ENCODE measurements at places on chromosomes 1 and 21.

- no peak for DNase-seq
Measured at GRCh38 chr1:7356079-7356478, 415.0 kb upstream of the VAMP3 start.

GRCh38 chr1:151510614-151510956 is 602 bp upstream of the CGN start:
- no peak for DNase-seq

- no peak for DNase-seq
Measured at GRCh38 chr1:56535939-56536338, 43.4 kb downstream of the PLPP3 start.

- DNase-seq, result no peak
Measured at GRCh38 chr1:21689661-21690372, 20.7 kb upstream of the RAP1GAP start.

- no peak for DNase-seq
Measured at GRCh38 chr1:25671929-25672328, 55.3 kb downstream of the MAN1C1 start.

GRCh38 chr1:17181781-17182464 is 23.0 kb upstream of the PADI1 start:
- DNase-seq, result no peak

DNA sequence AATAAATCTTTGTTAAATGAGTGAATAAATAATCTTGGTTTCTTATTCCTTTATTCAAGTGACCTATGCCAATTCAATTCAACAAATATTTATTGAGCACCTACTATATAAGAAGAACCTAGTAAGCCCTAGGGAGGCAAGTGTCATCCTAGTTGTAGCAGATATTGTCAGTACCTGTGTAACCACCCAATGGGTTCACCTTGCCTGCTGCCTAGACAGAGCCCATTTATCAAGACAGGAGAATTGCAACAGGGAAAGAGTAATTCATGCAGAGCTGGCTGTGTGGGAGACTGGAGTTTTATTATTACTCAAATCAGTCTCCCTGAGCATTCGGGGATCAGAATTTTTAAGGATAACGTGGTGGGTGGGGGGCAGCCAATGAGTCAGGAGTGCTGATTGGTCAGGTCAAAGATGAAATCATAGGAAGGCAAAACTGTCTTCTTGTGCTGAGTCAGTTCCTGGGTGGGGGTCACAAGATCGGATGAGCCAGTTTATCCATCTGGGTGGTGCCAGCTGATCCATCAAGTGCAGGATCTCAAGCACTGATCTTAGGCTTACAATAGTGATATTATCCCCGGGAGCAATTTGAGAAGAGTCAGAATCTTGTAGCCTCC is 53.8 kb upstream of the KCNA3 start:
- DNase-seq, result no peak

DNA sequence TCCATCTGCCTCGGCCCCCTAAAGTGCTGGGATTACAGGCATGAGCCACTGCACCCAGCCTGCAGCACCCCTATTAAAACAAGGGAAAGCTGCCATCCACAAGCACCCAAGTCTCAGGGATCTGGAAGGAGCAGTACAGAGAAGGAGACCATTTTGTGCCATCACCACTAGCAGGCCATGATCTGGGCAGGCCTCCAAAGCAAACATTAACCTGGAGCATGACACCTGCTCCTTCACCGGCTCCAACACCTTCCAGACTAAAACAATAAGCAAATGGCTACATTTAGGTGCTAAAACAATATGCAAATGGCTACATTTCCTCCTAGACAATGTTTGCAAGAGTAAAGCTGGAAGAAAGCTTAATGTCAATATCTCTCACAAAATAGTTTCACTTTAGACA is 16.7 kb downstream of the MEAF6 start:
- DNase-seq, result peak; percentile 80

DNA sequence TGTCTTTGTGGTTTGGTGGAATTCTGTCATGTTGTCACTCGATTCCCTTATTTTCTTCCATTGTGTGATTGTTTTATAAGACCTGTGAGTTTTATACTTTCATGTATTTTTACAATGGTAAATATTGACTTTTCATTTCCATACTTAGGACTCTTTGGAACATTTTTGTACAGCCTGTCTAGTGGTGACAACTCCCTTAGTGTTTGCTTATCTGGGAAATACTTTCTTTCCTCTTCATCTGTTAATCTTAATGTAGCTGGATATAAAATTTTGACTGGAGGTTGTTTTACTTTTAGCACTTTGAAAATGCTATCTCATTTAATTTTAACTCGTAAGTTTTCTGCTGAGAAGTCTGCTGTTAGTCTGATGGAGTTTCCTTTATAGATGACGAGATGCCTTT is 310.5 kb downstream of the NUF2 start:
- DNase-seq, result no peak

DNA sequence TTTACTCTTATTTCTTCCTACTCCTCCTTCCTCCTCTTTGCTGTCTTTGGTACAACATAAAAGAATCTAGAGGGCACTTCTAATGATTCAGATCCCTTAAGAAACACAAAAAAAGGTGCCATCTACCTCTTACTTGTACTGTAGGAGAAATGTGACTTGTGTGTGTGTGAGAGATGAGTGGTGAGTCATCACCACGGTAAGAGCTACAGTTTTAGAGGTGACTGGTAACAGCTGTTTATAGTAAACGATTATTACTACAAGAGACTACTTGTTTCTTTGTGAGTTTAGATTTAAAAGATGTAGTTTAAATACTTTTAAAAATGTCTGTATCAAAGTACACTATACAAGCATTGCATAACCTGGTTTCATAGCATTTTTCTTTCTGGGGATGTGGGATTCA is 40.4 kb downstream of the SLC35D1 start:
- DNase-seq, result no peak

DNA sequence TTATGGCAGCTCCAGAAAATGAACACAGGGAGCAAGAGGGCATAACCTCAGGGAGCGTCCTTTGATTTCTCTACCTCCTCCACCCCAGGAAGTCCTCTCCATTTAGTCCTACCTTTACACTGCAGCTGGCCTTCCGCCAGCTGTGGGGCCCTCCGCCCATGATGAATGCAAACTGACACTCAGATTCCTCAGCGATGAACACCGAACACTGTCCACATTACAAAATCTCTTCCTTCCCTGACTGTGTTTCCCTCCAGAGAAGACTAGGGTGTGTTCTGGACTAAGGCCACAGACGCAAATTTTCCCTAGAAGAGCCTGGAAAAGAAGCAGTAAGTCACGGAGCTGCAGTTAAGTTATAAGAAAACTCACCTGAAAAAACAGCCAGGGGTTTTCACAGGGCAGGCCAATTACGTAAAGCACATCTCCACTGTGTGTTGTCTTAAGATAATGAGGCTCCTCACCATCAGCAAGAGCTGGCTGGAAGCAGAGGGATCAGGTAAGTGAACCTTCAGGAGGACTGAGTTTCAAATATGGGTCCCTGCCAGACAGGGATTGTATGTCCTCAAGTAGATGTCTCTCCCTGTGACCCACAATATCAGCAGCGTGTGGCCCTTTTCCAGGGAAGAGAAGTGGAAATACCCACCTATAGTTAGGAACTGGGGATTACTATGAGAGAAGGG is 46.3 kb upstream of the ATP1B1 start:
- no peak for DNase-seq

DNA sequence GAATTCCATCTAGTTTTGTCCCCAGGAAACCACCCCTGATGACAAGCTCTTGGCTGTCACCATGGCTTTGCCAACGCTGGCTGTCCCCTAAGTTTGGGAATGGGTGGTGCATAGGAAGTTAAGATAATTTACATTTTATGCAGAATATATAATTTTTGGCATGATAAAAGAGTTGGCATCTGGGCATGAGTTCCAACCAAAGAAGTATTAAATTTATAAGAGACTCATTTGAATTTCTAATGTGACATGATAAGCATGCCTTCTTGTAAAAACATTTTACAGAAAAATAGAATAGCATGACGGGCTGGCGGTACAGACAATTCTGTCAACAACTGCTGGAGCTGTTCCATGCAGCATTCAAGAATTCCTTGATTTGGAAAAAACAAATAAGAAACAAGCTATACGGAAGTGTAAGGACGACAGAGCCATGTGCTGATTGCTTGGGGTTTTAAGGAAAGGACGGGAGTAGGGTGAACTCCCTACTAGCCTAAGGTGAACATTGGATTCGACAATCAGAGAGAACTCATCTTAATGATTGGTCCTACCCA is 106.8 kb upstream of the C1orf21 start:
- no peak for DNase-seq

- no peak for DNase-seq
Measured at GRCh38 chr21:26405735-26406361, 167.2 kb downstream of the CYYR1 start.

DNA sequence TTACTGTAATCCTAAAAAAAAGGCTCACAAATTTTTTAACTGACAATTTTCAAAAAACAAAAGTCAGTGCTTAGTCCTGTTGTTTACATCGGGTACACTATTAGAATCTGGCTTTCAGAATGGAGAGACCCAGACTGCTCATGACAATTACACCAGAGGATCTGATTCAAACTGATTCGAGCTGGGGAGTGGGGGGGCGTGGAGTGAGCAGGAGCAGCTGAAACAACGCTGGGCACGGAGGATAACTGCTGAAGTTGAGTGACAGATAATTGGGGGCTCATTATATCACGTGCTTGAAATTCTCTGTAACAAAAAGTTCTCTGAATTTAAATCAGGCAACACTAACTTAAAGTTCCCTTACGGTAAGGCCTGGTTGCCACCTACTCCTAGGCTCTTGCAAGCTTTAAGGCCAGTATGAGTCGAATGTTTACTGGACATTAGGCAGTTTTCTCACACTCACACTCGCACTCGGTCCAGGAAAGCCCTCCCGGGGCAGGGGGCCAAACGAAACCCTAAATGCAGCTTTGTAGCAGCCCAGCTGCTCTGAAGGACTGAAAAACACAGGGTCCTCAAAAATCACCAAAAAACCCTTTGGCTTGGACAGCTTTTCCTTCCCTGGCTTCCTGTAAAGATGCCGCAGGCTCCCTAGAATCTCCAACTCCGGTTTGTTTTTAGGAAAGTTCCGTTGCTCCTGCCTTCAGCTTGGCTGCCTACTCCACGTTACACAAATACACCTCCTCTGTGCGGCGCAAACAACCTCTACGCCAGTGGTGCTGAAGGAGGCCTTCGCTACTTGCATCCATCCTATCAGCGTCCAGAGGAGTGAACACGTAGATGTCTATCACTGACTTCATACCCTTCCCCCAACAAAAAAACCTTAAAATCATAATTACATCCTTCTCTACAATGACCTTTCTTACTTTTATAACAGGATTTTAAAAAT is 42.9 kb downstream of the CAPZB start:
- DNase-seq, result no peak

- peak; percentile 81 for DNase-seq
Measured at GRCh38 chr1:41365772-41366454, 4.7 kb downstream of the FOXO6 start.

DNA sequence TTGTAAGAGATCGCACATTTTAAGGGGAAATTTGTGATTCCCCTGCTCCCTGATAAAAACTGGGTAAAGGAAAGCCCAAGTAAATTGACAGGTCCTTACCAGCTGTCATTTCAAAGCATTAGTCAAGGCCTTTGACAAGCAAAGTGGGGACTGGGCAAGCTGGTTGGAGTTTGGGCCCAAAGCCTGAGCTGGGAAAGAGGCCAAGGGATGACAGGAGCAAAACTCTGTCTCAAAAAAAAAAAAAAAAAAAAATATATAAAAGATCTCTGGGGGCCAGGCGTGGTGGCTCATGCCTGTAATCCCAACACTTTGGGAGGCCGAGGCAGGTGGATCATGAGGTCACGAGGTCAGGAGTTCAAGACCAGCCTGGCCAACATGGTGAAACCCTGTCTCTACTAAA is 36.9 kb downstream of the SLC2A1 start:
- no peak for DNase-seq

DNA sequence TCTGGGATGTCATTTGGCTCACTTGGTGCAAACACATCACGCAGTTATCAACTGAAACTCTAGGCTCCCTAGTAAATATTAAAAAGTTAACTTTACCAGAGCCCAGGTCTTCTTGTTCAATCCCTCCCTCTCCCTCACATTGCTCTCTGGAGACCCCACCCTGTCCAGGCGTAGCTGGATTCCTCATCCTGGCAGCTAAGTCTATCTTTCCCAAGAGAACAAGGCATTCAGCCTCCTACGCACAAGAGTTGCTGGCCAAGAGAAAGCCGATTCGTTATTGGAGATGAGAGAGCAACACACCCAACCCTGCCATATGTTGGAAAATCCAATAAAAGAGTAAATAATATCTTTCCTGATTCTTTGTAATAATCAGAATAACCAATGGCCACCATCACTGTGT is 117.9 kb downstream of the SLC30A10 start:
- no peak for DNase-seq

DNA sequence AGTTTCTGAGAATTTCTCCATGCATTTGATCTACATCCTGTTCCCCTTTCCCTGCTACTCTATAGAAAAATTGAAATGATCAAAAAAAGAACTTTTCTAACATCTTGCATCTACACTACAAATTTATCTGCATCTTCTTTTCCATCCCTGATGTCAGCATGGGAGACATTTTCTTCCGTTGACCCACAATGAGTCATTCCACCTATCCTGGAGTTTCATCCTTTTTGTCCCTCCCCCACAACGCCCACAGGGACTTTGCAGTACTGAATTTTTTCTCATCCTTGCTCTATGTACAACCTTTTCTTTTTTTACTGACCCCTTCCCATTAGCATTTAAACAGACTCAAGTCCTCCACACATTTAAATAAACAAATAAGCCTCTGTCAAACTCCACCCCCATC is 112.2 kb upstream of the MROH9 start:
- DNase-seq, result no peak

DNA sequence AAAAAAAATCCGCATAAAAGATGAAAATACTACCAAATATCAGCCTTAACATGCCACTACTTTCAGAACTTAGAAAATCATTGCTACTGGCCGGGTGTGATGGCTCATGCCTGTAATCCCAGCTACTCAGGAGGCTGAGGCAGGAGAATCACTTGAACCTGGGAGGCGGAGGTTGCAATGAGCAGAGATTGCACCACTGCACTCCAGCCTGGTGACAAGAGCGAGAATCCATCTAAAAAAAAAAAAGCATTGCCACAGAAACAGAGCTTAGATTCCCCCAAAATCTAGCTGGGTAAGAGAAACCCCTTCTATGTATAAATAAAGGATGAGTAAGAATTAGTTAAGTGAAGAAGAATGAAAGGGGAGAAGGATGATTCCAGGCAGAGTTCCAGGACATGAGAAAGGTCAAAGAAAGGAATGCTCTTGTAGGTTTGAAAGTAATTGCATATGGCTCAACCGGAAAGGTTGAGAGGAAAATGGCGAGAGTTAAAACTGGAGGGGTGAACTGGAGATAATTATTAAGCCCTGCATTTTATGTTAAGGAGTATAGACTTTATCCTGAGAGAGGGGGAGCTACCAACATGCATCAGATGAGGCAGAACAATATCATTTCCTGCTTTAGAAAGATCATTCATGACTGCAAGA is 19.7 kb upstream of the NRDC start:
- no peak for DNase-seq
